ENCODE measurements at places on chromosomes 16 and 17.
A peak's percentile ranks its signal among the peaks of the same experiment; 100 is the strongest.

DNA sequence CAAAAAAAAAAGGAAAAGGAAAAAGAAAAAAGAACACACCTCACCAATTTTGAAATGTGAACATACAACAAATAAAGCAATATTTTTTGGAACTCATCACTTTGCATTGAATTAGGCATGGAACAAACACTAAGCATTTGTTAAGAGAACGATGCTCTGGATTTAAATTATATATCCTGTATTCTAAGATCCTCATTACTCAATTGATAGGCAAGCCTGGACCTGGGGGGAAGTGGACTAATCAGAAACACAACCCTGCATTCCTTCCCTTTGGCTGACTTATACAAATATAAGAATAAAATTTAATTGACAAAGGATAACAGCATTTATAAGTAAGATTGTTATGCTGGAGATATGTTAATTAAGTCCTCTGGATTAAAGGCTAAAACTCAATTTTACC is 2.2 kb downstream of the GJC1 start:
- no peak for DNase-seq

- DNase-seq, result peak; percentile 37
These were observed 23.9 kb upstream of the KLHDC4 start for GRCh38 chr16:87789437-87790291.

DNA sequence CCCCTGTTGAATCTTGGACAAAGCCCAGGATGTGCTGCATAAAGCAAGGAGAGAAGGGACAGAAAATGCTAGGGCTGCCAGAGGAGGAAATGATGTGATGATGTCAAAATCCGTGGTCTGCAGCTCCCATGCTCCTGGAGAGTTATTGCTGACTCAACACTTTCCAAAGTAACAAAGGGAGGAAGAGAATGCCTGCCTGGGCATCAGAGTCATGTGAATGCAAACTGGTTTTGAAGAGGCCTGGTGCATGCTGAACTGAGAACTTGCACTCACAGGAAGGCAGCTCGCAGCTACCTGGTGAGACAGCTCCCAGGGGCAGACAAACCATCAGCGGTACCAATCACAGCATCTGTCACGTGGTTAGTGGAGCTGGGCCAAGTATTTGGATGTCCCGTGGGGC is 2.8 kb downstream of the MARVELD3 start:
- peak; percentile 87 for DNase-seq

- peak; percentile 19 for DNase-seq
These were observed 63.5 kb upstream of the PLCG2 start for GRCh38 chr16:81715358-81716196.

GRCh38 chr17:57527221-57528057 is 217.7 kb downstream of the CCDC182 start:
- DNase-seq, result no peak

DNA sequence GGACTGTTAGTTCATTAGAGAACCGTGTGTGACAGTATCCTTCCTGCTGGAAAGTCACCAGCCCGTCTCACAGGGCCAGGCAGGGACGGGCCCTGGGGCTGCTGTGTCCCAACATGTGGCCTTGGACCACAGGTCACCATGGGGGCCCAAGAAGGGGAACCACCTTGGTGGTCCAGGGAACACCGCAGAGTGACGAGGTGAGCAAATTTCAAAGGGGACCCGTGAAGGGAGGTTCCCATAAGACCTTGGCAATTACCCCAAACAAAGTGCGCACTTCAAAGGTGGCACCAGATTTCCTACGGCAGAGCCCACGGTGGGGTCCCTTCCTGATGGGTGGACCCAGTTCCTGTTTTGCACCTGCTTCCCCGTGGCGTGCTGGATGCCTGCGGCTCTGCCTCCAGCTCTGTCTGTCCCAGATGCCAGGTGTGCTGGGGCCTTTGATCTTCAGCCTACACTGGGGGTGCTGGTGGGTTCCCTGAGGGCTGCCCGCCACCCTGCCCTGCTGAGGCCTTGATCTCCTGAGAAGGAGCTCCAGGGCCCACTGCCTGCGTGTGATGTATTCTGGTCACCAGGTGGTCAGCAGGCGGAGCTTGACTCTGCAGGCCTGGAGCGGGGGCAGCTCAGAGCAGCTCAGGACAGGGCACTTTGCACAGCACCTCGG is 27.0 kb downstream of the SLC7A5 start:
- no peak for DNase-seq

DNA sequence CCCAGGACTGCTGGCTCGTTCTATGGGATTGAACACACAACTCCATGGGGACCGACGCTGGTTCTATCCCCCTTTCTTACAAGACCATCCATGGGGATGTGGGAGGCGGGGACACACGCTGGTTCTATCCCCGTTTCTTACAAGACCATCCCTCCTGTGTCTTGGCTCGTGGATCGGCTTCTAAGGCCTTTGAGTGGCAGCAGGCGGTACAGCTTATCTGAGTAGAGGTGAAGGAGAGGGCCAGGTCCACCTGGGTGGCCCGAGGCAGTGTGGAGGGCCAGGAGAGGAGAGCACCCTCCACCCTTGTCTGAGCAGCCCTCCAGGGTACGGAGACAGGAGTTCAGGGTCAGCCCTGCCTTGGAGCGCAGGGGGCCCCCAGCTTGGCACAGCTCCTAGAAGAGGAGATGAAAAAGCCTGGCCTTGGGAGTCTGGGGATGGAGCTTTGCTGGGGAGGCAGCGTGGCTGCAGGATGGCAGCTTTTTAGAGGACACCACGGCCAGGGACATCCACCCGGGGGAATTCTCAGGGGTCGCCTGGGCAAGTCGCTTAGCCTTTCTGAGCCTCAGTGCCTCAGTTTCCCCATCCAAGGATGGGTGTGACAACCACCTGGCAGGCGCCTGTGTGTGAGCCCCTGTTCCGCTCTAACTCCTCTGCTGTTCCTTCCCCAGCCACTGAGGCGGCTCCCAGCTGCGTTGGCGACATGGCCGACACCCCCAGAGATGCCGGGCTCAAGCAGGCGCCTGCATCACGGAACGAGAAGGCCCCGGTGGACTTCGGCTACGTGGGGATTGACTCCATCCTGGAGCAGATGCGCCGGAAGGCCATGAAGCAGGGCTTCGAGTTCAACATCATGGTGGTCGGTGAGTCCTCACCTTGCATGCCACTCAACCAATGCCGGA is 341.0 kb downstream of the SEC14L1 start:
- DNase-seq, result no peak

- no peak for DNase-seq
These were observed 96.8 kb downstream of the OMG start for GRCh38 chr17:31200287-31200686.

GRCh38 chr17:68387435-68388218 is 69.7 kb downstream of the WIPI1 start:
- DNase-seq, result no peak

DNA sequence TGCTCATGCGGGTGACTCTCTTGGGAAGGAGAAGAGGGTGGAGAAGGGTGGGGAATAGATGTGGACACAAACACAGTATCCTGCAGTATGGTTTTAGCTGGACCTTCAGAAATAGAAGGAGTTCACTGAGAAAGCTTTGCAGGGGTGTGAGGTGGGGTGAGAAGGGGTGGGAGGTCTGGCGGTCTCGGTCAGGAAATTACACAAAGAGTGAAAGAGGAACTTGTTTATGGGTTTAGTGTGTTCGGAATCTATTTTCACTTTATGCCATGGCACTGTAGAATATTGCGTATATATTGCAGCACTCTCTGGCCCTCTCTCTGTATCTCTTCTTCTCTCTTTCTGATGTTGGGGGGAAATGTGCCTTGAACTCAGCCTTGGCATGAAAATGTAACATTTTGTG is 148.2 kb upstream of the GOT2 start:
- DNase-seq, result no peak

DNA sequence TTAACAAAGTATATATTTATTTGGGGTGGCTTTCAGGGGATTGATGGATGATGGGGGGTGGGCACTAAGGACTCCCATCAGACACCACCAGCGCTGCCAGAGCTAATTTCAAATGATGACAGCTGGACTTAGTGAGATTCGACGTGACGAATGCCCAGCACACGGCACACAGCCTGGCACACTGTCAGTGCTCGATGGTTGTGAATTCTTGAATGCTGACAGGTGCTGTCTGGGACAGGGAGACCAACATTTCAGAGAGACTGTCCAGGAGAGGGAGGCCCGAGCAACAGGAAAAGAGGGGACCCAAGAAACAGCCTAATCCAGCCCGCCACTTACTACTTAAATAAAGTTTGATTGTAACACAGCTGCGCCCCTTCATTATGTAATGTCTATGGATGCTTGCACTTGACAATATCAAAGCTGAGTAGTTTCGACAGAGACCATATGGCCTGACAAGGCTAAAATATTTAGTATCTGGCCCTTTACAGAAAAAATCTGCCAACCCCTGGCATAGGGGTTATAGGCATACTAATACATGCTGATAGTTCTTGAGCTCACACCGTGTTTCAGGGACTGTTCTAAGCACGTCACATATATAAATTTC is 6.2 kb upstream of the MPRIP start:
- no peak for DNase-seq

DNA sequence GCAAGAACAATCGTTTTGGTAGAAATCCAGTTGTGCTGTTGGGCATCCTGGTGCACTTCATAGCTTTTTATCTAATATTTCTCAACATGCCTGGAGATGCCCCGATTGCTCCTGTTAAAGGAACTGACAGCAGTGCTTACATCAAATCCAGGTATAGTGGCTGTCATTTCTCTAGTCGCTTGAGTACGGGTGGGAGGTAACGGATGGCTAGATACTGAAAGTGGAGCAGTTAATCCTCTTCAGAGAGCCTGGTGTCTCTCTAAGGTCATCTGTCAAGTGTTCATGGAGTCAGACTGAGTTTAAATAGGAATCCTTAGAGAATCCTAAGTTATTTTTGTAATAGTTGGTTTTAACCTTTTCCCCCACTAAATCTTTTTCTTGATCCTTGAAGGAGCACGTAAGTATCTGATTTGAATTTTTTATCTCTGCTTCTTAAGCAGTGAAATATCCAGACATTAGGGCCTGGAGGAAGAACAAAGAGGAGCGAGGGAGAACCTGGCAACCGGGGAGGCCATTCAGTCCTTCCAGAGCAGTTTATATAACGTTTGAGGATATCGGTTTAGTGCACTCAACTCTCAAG is 37.2 kb downstream of the MFSD11 start:
- no peak for DNase-seq

DNA sequence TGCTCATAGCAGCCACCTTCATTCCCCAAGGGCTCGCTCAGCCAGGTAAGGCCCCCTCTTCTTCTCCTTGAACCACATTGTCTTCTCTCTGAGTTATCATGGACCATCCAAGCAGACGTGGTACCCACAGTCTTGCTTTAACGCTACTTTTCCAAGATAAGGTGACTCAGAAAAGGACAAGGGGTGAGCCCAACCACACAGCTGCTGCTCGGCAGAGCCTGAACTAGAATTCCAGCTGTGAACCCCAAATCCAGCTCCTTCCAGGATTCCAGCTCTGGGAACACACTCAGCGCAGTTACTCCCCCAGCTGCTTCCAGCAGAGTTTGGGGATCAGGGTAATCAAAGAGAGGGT is 272 bp downstream of the CCL2 start:
- no peak for DNase-seq

GRCh38 chr16:27779641-27780164 is 229.8 kb downstream of the KATNIP start:
- peak; percentile 56 for DNase-seq

GRCh38 chr16:50815382-50815781 is 73.5 kb downstream of the CYLD start:
- no peak for DNase-seq

GRCh38 chr17:62150471-62150870 is 85.4 kb upstream of the MED13 start:
- DNase-seq, result no peak

DNA sequence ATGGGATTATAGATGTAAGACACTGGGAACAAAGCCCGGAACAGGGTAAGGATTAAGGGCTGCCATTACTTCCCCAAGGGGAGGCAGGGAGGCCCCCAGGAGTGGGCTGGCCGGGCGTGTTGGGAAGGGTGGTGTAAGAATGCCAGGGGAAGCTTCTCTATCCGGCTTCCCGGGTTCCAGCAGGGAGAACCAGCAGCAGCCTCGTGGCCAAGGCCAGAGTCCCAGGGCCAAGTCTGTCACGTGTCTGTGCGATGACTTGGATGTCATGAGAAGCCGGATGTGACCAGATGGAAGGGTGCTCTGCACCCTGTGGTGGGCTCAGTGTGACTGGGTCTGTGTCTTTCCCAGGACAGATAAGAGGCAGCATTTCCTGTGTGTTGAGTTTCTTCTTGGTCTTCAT is 52.1 kb downstream of the SCNN1B start:
- DNase-seq, result no peak

DNA sequence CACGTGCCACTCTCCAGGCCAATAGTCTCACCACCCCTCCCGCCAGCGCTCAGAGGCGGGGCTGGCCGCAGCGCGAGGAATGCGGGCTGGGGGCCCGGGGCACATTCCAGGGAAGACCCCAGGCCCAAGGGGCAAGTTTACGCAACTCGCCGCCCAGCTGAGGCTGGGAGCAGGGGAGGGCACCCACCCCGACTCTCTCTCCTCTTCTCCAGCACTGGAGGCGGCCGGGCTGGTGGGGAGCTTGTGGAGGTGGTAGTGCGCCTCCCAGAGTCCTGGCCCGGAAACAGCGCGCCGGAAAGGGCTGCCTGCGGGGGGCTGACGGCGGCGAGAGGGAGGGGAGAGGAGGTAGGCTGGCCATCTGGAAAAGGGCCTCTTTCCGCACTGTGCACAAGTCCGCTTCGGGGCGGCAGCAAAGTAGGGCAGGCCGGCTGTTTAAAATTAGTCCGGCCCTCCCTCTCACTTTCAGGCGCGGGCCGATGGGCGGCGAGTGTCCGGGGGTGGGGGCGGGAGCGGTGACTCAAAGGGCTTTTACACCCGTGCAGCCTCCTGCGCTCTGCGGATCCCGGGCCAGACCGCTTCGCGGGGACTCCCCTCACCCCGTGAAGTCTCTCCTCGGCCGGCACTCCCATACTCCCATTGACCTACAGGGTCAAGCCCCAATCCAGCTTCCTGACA is 1.1 kb downstream of the FHOD1 start:
- peak; percentile 90 for DNase-seq

DNA sequence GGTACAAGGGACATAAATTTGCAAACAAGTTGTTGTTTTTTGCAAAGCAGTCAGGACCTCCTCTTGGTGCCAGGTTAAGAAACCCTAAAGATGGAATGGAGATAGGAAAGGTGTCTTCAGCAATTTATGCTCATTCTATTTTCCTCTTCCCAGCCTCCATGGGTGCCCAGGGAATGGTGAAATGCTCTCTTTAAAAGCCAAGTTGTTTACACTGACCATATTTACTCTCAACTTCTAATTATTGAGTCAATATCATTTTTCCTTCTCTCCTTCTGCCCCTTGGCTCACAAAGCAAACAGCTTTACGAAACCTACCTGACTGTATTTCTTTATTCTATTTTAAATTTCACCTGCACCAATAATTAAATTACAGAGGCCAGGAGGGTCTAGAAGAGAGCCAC is 138.5 kb upstream of the IRX3 start:
- no peak for DNase-seq

DNA sequence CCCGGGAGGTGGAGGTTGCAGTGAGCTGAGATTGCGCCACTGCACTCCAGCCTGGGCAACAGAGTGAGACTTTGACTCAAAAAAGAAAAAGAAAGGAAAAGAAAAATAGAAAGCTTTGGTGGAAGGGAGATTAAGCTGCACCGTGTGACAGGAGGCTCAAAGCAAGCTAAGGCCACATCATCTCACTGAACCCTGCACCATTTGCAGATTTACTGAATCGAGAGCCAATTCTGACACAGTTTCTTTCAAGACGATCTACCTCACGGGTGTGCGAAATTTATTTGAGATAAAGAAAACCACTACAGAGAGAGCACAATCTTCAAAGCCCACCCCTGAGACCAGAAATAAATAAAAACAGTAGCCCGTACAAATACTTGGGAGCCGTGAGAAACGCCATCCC is 49.6 kb downstream of the RTN4RL1 start:
- no peak for DNase-seq

Measured in astrocyte of the spinal cord (primary cell).